ENCODE measurements at places on chromosomes 1 and 21.

- DNase-seq: no peak
Observed at GRCh38 chr1:155636397-155637153, 26.6 kb downstream of the MSTO1 start.

DNA sequence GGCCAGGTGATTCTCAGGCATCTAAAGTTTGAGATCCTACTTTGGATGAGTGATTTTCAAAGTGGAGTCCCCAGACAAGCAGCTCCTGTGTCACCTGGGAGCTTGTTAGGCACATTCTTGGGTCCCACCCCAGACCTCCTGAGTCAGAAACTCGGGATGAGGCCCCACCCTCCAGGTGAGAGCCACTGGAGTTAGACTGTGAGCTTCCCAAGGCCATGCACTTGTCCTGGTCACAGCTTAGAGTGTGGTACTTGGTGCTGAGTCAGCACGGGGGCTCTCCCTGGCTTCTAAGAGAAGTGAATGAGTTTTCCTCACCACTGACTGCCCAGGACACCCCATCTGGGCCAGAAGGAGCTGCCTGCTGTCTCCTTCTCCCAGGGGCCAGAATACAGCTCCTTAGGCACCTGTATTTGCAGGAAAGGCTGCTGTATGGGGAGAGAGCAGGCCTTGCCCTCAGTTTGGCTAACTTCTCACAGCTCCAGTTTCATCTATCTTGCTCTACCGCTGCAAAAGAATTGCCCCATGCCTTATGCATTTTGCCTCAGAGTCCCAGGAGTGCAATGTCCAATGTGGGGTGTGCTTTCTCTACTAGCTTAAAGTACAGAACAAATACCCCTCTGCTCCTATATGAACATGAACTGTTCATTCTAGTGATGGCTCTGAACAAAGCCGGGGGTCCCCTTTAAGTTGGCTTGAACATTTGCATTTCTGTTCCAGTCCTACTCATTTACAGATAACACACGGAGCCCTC lies 98.1 kb downstream of the PSMG1 start:
- no peak for DNase-seq

GRCh38 chr1:93525431-93525830 lies 77.5 kb downstream of the FNBP1L start:
- no peak for DNase-seq

GRCh38 chr1:2546515-2547209 lies 9.5 kb upstream of the TNFRSF14 start:
- peak; percentile 88 for DNase-seq

DNA sequence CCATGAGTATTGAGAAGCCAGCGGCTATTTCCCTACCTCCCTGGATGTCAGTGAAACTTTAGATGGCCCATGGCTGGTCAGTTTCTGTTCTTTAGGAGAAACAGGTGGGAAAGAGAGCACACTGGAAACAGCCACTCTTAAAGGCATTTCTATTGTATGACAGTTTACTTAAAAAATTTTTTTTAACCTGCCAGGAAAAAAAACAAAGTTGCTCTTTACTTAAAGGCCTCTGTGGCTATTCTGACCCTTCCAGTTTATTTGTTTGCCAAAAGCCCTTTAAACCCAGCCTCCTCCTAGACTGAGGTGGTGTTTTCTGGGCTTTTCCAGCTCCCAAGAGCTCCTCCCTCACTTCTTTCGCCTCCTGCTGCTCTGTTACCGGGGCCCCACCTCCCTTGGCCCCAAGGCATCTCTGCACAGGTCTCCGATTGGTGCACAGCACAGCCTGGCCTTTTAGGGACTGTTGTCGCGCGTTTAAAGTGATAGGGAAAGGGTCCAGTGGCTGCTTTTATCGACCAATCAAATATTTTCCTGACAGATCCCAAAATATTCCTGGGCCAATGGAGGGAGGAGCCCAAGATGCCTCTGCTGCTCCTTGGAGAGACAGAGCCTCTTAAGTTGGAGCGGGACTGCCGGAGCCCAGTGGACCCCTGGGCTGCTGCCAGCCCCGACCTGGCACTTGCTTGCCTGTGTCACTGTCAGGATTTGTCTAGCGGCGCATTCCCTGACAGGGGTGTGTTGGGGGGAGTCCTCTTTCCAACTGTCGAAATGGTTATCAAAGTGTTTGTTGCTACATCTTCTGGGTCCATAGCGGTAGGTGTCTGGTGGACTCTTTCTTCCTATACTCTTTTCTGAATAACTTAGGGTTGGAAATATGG lies at the start of gene SH3BGR:
SH3BGR (plus strand) TSS at position 639 of the 875 bp plus-strand sequence; CDS start at position 766, 127 bp downstream.
- DNase-seq: no peak

DNA sequence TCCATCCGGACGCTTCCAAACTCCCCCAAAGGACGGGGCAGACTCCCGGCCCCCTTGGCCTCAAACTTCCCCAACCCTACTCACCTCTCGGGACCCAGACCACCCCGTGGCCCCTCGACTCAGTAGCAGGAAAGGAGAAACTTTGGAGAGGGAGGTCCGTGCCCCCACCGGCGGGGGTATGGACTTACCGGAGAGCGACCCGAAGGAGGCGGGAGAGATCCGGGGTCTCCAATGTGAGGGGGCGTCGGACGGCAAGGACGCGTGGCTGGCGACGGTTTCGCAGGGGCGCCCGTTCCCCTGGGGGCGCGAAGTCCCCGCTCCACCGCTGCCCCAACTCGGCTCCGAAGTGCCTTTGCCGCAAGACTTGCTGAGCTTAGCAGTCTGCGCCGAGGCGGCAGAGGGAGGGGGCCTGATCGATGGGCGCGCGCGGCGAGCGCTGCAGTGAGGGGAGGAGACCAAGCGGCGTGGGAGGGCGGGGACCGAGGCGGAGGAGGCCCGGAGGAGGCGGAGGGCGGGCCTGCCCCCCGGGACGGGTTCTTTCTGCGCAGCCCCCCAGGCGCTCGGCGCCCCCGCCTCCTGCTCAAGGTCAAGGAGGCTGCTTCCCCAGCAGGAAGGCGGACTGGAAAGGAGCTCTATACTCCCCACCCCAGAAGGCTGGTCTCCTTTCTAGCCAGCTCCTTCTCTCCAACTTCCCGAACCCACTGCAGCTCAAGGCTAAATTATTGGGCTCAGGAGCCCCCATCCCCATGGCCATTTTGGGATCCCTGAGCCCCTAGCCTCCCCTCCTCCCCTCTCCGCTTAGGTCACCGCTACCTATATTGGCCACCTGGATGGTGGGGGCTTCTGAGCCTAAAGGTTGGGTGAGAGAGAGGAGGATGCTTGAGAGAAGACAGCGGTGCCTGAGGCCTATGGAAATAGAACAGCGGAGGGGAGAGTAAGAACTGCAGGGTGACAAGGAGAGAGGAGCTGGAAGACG lies at the start of gene SYT2:
SYT2 (minus strand) TSS at position 385 of the 976 bp plus-strand sequence. CDS start 104,682 bp downstream, outside the sequence.
- no peak for DNase-seq

DNA sequence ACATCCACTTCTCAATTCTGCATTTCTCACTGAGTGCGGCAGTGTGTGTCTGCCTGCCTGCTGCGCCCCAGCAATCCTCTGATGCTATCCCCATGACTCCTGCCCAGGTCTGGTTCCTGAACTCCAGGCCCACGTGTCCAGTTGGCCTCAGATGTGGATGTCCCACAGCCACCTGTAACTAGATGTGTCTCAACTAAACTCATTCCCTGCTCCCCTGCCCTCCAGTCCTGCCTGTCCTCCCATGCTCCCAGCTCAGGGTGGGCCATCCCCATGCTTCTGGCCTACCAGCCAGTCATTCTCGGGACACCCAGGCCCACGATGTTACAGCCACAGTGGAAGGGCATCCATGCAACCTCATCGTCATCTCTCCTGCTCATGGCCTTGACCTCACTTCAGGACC lies 76.8 kb downstream of the STUM start:
- no peak for DNase-seq

DNA sequence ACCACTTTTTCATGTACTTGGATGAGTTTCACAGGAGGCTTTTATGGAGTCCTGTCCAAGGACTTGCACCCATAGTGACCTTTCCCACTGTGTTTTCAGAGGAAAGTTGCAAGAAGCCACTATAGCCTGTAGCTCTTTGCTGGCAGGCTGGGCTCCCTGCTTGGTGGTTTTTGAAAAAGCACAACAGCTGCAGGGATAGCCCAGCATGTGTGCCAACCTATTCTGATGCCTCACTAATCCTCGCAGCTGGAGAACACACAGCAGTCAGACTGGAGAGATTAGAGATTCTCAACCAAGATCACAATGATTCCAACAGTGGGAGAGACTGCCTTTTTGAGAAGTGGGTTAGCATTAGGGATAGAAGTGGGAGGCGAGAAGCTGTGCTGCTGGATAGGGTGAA lies 24.1 kb upstream of the ARHGEF11 start:
- no peak for DNase-seq

DNA sequence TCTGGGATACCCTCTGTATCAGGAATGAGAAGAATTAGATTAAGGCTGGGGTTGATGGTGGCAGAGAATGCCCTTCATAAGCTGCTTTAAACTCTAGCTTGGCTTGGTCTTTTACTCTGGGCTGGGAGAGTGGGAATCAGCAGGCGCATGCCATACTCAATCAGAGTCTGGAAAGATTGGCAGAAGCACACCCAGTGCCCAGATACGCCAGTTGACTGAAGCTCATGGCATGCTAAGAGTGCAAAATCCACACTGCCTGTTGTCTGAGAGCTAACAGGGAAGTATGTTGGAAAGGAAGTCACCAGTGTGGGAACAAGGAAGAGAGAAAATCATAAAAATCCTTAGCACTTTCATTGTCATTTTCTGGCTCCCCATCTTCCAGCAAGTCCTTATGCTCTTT lies 53.0 kb downstream of the HMCN1 start:
- DNase-seq: no peak

DNA sequence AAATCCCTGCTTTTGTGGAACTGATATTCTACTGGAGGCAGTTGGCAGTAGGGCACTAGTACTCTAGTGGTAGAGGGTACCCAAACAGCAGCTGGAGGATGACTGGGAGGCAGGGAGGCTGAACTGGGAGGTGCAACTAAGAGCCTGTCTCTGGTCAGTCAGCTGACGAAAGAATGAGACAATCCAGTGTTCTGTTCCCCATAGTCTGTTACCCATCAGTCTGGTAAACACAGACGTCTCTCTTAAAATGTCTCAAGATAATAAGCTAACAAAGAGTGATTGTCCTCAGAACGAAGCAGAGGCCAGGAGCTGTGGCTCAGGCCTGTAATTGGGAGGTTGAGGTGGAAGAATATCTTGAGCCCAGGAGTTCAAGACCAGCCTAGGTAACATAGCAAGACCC lies 30.4 kb downstream of the TFAP2E start:
- no peak for DNase-seq

DNA sequence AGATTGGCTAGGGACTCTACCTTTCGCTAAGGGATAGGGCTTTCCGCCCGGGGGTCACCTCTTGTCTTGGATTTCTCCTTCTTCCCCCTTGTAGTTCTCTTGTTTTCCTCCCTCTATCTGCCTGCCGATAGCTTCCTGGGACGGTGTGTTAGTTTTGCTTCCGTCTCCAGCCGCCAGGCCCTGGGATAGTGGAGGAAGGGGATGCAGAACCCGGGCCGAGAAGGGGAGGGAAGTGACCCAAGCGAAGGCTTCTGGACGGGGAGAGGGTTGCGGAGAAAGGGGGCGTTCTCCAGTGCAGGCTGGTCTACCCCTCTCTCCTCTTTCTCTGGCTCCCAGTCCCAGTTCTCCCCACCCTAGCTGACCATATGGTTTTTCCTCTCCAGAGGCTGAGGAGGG lies 871 bp downstream of the TUFT1 start:
- peak; percentile 2 for DNase-seq

- no peak for DNase-seq
Observed at GRCh38 chr21:41973427-41973831, 19.6 kb upstream of the C2CD2 start.

DNA sequence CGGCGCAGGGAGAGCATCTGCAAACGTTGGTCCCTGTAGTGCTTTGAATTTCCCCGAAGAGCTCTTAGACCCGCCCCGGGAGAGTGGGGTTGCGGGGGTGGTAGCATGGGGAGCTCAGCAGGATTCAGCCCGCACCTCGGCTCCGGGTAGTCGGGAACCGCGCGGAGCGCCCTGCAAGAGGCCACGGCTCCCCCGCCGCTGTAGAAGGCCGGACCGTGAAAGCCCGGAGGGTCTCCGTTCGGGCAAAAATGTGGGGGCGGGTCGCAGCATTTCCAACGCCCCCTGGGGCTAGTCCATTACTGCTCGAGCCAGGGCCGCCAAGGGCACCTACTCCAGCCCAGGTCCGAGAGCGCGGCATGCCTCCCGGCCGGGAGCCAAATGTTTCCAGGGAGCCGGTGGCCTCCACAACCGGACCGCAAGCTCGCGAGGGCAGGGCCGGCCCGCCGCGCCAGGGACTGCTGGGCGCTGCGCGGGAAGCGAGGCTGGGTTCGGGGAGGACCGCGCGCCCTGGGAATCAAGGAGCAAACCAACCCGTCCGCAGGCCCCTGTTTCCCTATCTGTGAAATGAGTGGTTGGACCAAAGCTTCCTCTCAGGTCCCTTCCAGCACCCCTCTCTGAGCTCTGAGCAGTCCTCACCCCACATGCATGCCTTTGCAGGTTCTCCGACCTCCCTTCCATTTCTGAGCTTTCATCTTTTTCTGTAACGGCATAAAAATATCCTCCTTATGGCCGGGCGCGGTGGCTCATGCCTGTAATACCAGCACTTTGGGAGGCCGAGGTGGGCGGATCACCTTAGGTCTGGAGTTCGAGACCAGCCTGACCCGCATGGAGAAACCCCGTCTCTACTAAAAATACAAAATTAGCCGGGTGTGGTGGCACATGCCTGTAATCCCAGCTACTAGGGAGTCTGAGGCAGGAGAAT lies 775 bp upstream of the TMEM63A start:
- peak; percentile 56 for DNase-seq

DNA sequence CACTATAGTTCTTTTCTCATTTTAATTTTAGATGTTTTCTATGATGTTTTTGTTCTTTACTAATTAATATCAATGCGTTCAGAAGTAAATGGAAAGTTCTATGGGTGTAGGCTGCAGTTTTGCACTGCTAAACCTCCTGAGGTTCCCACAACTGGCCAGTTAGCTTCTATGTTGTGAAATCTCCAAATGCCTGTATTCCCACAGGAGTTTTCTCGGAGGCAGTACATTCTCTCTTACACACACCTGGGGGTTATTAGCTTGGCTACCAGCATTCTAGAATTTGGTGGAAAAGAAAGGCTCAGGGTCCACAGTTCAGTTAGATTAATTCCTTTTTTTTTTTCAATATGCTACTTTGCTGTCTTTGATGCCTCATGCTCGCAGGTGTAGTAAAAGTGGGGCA lies 216.9 kb upstream of the NRIP1 start:
- no peak for DNase-seq

DNA sequence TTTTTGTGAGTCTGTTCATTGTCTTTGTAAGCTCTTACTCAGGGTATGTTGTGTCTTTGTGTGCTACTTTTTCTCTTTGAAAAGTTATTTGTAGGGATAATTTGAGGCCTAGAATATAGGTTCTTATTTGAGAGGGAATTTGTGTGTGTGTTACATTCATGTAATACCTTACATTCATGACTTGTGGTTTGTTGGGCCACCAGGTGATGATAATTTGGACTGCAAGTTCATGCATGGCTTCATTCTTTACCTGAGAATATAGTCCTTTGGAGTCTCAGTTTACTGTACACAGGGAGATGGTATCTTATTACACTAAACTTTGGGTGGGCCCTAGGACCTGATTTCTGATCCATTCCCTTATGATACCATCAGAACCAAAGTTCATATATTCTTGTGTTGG lies 51.8 kb upstream of the FASLG start:
- DNase-seq: no peak

All from stimulated activated CD4-positive, alpha-beta T cell treated with anti-CD3 and anti-CD28 coated beads, Interleukin-2, amount 100 ng/mL, for 24 hours (primary cell).